ENCODE measurements at places on chromosomes 7 and 10.

GRCh38 chr7:27615420-27616185 lies 47.1 kb downstream of the HIBADH start:
- no peak for DNase-seq

DNA sequence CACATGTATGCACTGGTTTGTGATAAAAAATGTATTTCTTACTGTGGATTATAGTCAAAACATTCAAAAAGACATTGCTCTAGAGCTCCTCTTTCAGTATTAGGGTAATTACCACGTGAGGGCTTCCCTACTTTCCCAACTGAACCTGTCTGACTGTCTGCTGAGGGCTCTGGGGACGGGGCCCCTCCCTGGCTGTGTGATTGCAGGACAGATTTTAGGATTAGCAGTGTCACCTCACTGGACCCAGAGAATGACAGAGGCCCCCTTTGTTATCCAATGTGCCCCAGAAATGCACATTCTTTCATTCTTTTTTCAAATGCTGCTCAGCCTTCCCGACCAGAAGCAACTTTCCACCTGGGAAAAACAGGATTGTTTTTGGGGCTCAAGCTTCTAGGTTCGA lies 43.6 kb upstream of the MXI1 start:
- no peak for DNase-seq

GRCh38 chr7:138027100-138027499 lies 25.2 kb upstream of the CREB3L2 start:
- no peak for DNase-seq

- DNase-seq = no peak
Observed at GRCh38 chr10:79292891-79293746, 54.1 kb upstream of the PPIF start.

- DNase-seq = no peak
Observed at GRCh38 chr10:104332243-104333031, 5.8 kb downstream of the ITPRIP start.

DNA sequence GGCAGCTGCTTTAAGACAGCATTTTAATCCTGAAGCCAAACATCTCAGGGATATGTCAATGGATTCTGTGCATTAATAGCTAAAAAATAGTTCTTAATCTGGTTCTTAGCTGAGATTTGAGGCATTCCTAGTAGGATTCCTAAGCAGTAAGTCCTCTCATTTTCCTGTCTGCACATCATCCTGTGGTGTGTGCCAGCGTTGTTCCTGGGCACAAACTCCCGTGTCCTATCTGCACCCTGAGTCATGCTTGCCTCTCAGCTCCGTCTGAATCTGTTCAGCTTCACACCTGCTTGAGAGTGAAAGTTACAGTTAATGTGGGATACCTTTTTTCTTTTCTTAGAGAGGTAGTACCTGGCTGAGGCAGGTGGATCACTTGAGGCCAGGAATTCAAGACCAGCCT lies 19.5 kb downstream of the BAG3 start:
- DNase-seq = no peak

- DNase-seq = no peak
Observed at GRCh38 chr10:55734112-55734511, 626.9 kb downstream of the ZWINT start.

- DNase-seq = no peak
Observed at GRCh38 chr10:88659725-88660597, 4.3 kb upstream of the LIPF start.

DNA sequence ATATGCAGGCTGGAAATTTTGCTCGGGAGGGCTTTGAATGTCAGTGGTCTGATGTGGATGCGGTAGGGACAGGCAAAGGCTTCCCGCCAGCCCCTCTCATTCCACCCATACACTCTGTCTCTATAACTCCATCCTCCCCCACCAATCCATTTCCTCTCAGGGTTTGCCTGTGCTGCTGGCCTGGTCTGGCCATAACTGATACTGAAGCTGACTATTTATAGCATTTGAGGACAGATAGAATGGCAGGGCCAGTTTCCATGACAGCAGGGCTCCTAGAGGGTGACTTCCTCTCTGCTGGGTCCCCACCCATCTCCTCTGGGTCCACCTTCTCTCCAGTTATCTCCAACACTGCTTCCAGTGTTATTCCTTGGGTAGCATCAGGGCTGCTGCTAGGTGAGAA lies 6.6 kb upstream of the PDLIM1 start:
- no peak for DNase-seq

DNA sequence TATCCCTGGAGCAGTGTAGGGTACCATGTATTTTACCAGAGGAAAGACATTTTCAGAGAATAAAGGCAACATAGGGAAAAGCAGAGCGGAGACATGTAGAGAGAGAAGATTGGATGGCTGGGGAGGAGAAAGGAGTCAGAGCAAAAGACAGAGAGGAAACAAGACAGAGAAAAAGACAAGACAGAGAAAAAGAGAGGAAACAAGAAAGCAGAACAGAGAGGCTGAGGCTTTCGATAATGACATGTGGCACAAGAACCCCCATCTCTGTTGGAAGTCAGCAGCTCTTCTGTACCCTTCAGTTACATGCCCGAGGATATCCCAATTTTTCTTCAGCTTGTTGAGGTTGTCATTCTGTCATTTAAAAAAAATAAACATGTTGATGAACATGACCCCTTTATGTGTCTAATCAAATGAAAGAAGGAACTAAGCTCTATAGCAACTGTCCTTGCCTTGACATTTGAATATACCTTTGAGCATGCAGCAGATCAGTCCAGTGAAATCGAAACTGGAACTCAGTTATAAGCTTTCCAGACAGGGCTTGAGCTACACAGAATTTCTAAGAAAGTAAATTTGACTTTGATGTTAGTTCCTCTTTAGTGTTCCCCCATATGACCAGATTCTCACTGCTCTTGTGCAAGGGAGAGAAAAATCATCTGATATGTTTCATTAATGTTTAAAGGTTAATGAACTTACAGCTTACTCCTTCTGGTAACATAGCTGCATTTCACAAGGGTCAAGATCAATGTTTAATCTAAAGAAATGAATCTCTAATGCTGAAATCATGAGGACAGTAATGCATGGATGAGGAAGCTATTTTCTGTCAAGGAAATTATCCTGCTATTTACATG lies 75.1 kb upstream of the SP4 start:
- no peak for DNase-seq

DNA sequence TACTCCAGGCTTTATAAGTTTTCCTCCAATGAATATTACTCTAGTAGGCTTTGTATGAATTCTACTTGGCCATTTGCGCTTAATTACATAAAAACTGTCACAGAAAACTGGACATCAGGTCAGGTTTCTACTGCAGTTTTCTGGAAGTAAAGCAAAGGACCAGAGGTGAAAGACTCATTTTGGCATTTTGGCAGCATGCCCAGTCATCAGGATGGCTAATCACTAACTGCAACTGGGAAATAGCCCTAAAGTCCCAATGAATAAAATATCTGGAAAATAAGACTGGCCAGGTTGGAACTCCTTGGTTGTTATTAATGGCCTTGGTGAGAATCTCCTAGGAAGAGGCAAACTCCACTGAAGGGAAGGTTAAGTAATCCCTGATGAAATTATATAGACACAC lies 75.5 kb downstream of the COPG2 start:
- DNase-seq = no peak

DNA sequence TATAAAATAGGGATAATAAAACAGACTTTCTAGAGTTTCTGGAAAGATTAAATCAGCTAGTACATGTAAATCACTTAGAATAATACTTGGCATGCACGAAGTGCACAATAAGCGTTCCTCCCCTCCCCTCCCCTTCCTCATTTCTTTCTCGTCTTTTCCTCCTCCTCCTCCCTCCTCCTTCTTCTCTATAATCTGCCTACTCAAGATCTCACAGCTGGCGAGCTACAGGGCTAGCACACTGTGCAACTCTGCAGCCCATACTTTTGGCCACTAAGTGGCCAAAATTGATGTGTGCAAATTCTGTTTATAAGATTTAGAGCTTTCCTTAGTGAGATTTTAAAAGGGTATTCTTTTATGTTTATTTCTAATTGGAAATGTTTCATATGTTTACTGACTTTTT lies 565.3 kb downstream of the PHTF2 start:
- no peak for DNase-seq

GRCh38 chr7:135959646-135960363 lies 17.4 kb downstream of the MTPN start:
- no peak for DNase-seq

- no peak for DNase-seq
Observed at GRCh38 chr7:1585142-1585981, 15.5 kb upstream of the PSMG3 start.
